ENCODE measurements at places on chromosomes 2 and 18.

GRCh38 chr18:52605345-52605744 lies 265.3 kb downstream of the DCC start:
- H3K4me3 ChIP-seq = no peak overlapping the region
- DNase-seq = no peak
- H3K27ac ChIP-seq = no peak overlapping the region
- H3K36me3 ChIP-seq = no peaks in the 10 kb centered on the region
- H3K27me3 ChIP-seq = peaks cover 1% of the 10 kb centered on the region
- H3K4me1 ChIP-seq = no peaks in the 10 kb centered on the region

GRCh38 chr2:669323-669722 lies 7.9 kb downstream of the TMEM18 start:
- H3K4me1 ChIP-seq = peaks cover 34% of the 10 kb centered on the region
- peaks cover 34% of the 10 kb centered on the region for H3K36me3 ChIP-seq
- peak overlapping the region; percentile 4 for H3K27ac ChIP-seq
- no peak overlapping the region for H3K4me3 ChIP-seq
- no peak for DNase-seq

DNA sequence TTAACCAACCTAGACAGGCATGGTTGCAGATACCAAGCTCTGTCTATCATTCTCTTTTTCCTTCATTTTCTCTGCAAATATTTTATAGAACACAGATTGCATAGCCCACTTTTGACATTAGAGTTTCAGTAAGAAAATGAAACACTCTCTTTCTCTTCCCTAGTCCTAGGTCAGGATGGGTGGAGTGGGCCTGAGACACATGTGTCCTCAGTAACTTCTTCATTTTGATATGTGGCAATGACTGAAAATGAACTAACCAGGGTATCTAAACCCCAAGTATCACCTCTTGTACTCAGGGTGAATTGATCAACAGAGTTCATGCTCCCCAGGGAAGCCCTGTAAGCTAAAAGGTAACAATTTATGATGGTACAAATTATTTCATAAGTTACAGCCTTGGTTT lies 37.0 kb upstream of the KYNU start:
- peaks cover 2% of the 10 kb centered on the region for H3K36me3 ChIP-seq
- no peaks in the 10 kb centered on the region for H3K27me3 ChIP-seq
- no peak for DNase-seq
- H3K4me1 ChIP-seq = no peaks in the 10 kb centered on the region
- no peak overlapping the region for H3K4me3 ChIP-seq

GRCh38 chr2:210392469-210392881 lies 77.5 kb upstream of the MYL1 start:
- H3K27ac ChIP-seq = no peak overlapping the region
- peaks cover 13% of the 10 kb centered on the region for H3K27me3 ChIP-seq
- DNase-seq = no peak
- no peaks in the 10 kb centered on the region for H3K4me1 ChIP-seq

DNA sequence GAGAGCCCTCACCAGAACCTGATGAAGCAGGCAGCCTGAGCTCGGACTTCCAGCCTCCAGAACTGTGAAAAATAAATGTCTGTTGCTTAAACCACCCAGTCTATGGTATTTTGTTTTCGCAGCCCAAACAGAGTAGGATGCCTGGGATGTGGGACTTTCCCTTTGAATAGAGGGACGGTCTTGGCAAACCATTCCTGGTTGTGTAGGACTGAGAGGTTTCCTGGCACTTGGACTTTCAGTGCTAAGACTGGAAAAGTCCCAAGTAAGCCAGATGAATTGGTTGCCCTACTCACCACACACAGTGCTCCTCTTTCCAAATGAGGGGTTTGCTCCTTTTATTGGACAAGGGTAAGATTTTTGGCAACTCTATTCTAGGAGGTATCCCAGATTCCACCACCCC lies 46.8 kb upstream of the ACMSD start:
- no peak overlapping the region for H3K27ac ChIP-seq
- H3K27me3 ChIP-seq = peaks cover 12% of the 10 kb centered on the region
- H3K36me3 ChIP-seq = no peaks in the 10 kb centered on the region
- H3K4me3 ChIP-seq = no peak overlapping the region
- DNase-seq = no peak
